ENCODE measurements at places on chromosomes 12 and 14.

- H3K36me3 ChIP-seq: no peaks in the 10 kb centered on the region
- DNase-seq: no peak
These were observed 149.0 kb downstream of the PRKCH start for GRCh38 chr14:61470261-61470960.

DNA sequence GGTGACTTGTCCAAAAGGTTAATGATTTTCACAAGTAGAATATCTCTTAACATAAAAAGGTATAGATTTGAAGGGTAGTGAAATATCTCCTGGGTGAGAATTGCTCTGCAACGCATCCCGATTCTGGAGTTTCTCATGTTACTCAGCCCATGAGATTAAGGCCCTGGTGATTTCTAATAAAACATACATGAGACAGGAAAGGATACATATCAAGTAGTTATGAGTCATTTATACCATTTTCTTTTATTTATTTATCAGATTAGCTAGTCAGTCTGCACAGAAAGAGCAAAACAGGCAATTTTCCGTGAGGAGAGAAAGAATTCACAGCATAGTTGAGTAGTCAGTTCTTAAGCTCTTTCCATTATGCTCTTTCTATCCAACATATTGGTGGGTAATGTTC lies 535.6 kb upstream of the ATP2B1 start:
- no peaks in the 10 kb centered on the region for H3K27me3 ChIP-seq
- H3K4me3 ChIP-seq: no peak overlapping the region
- no peak overlapping the region for H3K27ac ChIP-seq
- no peak for DNase-seq

- H3K27me3 ChIP-seq: peaks cover 19% of the 10 kb centered on the region
- no peaks in the 10 kb centered on the region for H3K36me3 ChIP-seq
- H3K4me1 ChIP-seq: peaks cover 4% of the 10 kb centered on the region
- no peak for DNase-seq
These were observed 17.7 kb downstream of the RFX4 start for GRCh38 chr12:106600503-106600902.

DNA sequence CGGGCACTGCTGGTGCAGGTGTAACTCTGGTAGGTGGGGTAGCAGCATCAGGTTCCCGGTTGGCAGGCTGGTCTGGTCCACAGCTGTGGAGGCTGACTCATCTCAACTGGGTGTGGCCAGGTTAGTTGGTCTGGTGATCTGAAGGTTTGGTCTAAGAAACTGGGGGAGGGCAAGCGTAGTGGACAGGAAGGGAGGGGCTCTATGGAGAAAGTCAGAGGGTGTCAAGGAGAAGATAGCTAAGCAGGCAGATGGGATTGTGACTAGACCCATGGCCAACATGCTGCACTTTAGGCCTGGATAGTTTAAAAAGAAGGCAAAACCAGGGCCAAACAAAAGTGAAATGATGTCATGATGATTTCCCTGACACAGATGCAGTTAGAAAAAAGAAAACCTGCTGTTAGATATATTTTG lies 7.9 kb downstream of the TRIM9 start:
- H3K36me3 ChIP-seq: no peaks in the 10 kb centered on the region
- peaks cover 15% of the 10 kb centered on the region for H3K4me1 ChIP-seq
- no peak overlapping the region for H3K4me3 ChIP-seq
- H3K27ac ChIP-seq: no peak overlapping the region
- H3K27me3 ChIP-seq: peaks cover 34% of the 10 kb centered on the region
- DNase-seq: no peak

- H3K4me1 ChIP-seq: peaks cover 8% of the 10 kb centered on the region
- DNase-seq: no peak
- H3K4me3 ChIP-seq: no peak overlapping the region
- no peaks in the 10 kb centered on the region for H3K36me3 ChIP-seq
- no peak overlapping the region for H3K27ac ChIP-seq
- H3K27me3 ChIP-seq: peaks cover 11% of the 10 kb centered on the region
These were observed 77.9 kb downstream of the SPTB start for GRCh38 chr14:64801800-64802199.

GRCh38 chr14:24398653-24399446 lies at the start of gene NYNRIN:
Gene NYNRIN, plus strand, starts transcription at chr14:24399003. Its CDS starts 244 bp downstream, at chr14:24399247.
- peak within 1 kb of the TSS; percentile 88 for H3K4me3 ChIP-seq
- H3K36me3 ChIP-seq: no peaks in the 10 kb centered on the region
- H3K27ac ChIP-seq: peak within 1 kb of the TSS; percentile 76
- peak; percentile 49 for DNase-seq
- H3K27me3 ChIP-seq: peaks cover 10% of the 10 kb centered on the region

DNA sequence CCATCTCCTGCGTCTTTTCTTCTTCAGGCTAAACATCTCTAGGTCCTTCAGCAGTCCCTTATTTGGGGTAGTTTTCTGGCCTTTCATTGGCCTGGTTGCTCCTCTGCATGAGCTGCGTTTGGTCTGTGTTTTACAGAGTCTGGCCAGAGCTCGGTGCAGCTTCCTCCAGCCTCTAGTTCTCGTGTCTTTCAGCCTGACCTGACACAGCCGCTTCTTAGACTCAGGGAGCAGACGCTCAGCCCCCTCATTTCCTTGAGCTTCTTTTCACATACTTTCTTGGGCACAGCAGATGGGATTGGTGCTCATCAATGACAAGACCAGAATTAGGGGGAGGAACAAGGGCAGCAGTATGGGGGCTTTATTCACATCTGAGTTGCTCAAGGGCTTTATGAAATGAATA lies 13.6 kb upstream of the GSG1 start:
- no peak for DNase-seq
- no peak overlapping the region for H3K27ac ChIP-seq
- no peaks in the 10 kb centered on the region for H3K36me3 ChIP-seq
- no peaks in the 10 kb centered on the region for H3K4me1 ChIP-seq

DNA sequence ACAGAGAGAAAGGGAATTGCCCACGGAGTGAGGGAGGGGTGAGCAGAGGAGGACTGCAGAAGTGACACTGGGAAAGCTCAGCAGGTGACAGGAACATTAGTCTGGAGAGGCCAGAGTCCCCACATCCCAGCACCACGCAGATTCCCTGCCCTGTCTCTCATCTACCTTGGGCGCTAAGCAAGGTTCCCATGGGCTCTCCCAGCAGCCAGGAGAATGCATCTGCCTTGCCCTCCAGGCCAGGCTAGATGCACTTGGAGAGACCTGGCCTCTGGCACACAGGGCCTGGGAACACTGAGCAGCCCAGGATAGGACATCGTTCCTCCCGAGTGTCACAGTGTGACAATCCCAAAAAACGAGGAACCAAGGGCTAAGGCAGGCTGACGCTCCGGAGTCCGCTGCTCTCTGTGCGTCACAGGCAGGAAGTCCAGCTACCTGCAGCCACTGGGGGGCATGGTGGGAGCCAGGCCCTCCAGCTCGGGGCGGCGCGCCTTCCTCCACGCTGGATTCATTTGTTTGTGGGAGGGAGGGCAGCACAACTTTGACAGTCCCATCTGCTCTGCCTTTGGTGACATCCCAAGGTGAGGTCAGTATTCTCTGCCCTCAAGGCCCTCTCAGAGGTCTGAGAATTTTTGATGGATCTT lies 5.4 kb upstream of the NGB start:
- H3K27ac ChIP-seq: no peak overlapping the region
- DNase-seq: no peak

DNA sequence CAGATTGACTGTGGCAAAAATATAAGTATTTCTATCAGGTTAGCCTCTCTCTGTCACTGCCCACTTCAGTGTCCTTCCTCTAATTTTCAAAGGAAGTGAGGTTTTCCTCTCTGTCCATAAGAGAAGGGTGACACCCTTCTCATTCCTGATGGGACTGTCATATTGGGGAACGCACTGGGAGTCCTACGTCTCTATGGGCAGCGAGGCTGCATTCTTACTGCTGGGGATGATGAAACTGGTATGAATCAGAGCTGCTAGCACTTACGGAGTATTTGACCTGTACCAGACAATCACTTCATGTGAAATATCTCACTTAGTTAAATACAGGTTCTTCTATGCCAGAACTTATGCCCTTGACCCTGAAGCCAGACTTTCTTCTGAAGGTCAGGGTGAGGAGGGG lies 436.3 kb downstream of the DPF3 start:
- H3K27me3 ChIP-seq: no peaks in the 10 kb centered on the region
- peaks cover 19% of the 10 kb centered on the region for H3K4me1 ChIP-seq
- H3K27ac ChIP-seq: no peak overlapping the region
- no peak overlapping the region for H3K4me3 ChIP-seq
- DNase-seq: no peak

DNA sequence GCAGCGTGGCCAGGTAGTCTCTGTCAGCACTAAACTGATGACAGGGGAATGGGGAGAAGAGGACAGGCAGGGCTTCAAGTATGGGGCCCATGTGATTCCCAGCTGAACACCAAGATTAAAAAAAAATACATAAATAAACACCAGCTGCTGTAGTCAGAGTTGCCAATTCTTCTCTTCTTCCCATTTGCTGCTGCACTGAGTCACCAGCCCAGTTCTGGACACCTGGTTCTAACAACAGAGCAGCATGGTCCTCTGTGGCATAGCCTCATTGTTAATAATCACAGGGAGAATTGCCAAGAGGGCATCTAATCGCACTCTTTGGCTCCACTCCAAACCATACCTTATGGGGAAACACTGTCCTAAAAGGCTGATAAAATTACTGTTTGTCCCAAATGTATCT lies 15.1 kb downstream of the PPM1H start:
- no peak overlapping the region for H3K27ac ChIP-seq
- no peak overlapping the region for H3K4me3 ChIP-seq
- no peak for DNase-seq
- H3K4me1 ChIP-seq: peaks cover 3% of the 10 kb centered on the region

DNA sequence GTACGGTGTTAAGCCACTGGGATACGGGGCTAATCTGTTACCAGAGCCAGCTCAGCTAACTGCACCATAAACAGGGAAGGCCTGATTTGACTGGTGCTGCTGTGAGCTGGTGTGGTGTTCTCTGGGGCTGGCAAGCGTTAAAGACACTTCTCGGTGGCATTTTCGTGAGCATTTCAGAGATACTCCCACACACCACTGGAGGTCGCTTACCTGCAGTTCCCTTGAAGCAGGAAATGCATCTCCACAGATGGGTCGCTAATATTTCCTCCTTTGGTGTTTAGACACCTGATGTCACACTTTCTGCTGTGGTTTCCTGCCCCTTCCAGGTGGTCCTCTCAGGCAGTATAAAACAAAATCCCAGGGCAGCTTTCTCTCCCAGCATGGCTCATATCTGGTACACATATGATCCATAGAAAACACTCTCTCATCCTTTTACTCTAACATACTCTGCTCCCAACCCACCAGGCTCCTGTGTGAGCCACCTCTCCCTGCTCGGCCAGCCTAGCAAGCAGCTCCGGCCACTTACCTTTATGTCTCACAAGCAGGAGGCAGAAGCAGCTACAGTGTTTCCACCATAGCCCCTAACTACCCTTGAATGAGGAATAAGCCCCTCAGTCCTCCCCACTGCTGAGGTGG lies 129.9 kb upstream of the GRIN2B start:
- no peak overlapping the region for H3K27ac ChIP-seq
- H3K4me3 ChIP-seq: no peak overlapping the region
- H3K27me3 ChIP-seq: peaks cover 6% of the 10 kb centered on the region
- no peaks in the 10 kb centered on the region for H3K36me3 ChIP-seq
- DNase-seq: no peak
- peaks cover 1% of the 10 kb centered on the region for H3K4me1 ChIP-seq

DNA sequence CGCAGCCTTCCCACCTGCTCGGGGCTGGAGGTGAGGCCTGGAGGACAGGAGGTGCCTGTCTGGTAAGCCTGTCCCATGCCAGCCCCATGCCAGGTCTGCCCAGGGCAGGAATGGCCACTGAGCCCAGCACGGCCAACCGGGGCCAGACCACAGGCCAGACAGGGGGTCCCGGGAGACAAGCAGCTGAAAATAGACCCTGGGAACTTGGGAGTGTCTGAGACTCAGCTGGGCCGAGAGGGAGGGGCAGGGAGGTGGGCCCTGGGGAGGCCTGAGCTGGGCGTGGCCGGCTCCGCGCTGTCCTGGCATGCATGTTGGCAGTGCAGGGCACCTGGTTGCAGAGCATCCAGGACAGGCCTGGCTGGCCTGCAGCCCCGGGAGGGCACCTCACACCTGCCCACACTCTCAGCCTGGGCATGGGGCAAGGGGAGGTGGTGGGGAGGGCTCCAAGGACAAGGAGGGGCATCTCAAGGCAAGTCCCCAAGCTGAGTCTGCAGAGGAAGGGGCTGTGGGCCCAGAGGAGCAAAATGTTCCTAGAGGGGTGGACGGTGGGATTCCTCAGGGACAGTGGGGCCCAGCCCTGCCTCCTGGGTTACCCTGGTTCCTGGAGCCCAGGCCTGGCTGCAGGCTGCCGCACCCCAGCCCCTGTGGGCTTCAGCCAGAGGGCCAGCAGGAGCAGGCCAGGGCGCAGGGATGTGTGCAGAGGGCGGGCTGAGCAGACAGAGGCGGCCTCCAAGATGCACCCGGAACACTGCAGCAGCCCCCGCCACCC lies 3.2 kb upstream of the CRIP1 start:
- H3K4me1 ChIP-seq: peaks cover 12% of the 10 kb centered on the region
- H3K27me3 ChIP-seq: peaks cover 38% of the 10 kb centered on the region
- no peak overlapping the region for H3K27ac ChIP-seq

DNA sequence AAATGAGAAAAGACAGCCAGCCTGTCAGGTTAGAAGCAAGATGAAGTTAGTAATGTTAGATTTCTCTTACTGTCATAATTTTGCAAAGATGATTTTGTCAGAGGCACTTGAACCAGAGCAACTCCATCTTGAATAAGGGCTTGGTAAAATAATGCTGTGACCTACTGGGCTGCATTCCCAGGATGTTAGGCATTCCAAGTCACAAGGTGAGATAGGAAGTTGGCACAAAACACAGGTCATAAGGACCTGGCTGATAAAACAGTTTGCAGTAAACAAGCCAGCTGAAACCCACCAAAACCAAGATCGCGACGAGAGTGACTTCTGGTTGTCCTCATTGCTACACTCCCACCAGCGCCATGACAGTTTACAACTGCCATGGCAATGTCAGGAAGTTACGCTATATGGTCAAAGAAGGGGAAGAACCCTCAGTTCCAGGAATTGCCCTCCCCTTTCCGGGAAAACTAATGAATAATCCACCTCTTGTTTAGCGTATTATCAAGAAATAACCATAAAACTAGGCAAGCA lies 1313.5 kb upstream of the TMEM132C start:
- no peak overlapping the region for H3K4me3 ChIP-seq
- H3K4me1 ChIP-seq: peaks cover 14% of the 10 kb centered on the region
- H3K36me3 ChIP-seq: no peaks in the 10 kb centered on the region
- H3K27me3 ChIP-seq: peaks cover 3% of the 10 kb centered on the region
- DNase-seq: no peak
- no peak overlapping the region for H3K27ac ChIP-seq

GRCh38 chr14:35134329-35135123 lies 12.2 kb downstream of the PRORP start:
- DNase-seq: no peak
- no peak overlapping the region for H3K4me3 ChIP-seq
- H3K27ac ChIP-seq: peak overlapping the region; percentile 84

All from progenitor cell of endocrine pancreas (in vitro differentiated cells).